ENCODE measurements at places on chromosomes 6 and 20.

- DNase-seq: no peak
Observed at GRCh38 chr6:5338177-5338960, 77.1 kb downstream of the FARS2 start.

DNA sequence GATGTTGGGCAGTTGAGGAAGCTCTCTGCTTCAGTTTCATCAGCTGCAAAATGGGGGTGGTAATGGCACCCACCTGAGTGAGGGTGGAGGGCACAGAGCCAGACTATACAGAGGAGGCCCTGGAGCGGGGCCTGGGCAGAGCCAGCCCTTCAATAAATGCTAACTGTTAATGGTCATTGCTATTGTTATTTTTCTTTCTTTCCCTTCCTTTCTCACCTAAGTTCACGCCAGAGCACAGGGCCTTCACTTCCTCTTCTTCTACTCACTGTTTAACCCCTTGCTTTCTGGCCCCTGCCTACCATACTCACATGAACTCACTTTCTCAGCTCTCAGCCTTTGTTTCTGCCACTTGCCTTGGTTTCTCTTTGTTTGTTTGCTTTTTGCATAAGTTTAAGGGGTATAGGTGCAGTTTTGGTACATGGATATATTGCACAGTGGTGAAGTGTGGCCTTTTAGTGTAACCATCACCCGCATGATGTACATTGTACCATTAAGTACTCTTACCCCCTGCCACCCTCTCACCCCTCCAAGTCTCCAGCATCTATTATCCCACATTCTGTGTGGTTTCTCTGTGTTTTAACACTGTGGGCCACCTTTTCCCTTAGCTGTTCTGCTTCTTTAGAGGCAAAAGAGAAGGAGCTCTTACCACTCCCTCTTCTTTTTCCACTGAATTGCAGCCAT, 7.5 kb upstream of the RREB1 start:
- DNase-seq: no peak

- DNase-seq: no peak
Observed at GRCh38 chr6:105432797-105433196, 29.9 kb upstream of the PREP start.

- no peak for DNase-seq
Observed at GRCh38 chr6:9710574-9710973, 704.3 kb downstream of the TFAP2A start.

- DNase-seq: no peak
Observed at GRCh38 chr6:160194808-160195207, 63.8 kb downstream of the SLC22A2 start.

DNA sequence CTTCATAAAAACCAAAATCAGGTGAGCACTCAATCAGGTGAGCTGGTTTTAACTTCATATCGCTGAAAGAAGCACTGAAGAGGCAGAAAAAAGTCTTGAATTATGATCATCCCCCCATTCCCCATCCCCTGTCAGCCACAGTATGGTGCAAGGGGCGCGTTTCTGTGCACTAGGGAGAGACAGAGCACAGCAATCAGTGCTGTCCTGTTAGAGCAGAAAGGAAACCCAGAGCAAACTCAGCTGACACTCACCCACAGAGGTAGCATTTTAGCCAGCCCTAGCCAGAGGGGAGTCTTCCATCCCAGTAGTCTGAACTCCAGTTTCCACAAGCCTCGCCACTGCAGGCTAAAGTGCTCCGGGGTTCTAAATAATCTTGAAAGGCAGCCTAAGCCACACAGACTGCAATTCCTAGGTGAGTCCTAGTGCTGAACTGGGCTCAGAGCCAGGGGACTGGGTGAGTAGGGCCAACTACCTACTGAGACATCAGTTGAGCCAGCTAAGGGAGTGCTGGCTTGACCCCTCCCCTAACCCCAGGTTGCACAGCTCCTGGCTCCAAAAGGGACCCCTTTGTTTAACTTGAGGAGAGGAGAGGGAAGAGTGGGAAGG, 1352.6 kb upstream of the GJE1 start:
- no peak for DNase-seq

Data from activated effector memory CD4-positive, alpha-beta T cell treated with anti-CD3 and anti-CD28 coated beads, Interleukin-2, amount 50 U/mL, for 16 hours (primary cell).